ENCODE measurements at places on chromosomes 4 and X.

DNA sequence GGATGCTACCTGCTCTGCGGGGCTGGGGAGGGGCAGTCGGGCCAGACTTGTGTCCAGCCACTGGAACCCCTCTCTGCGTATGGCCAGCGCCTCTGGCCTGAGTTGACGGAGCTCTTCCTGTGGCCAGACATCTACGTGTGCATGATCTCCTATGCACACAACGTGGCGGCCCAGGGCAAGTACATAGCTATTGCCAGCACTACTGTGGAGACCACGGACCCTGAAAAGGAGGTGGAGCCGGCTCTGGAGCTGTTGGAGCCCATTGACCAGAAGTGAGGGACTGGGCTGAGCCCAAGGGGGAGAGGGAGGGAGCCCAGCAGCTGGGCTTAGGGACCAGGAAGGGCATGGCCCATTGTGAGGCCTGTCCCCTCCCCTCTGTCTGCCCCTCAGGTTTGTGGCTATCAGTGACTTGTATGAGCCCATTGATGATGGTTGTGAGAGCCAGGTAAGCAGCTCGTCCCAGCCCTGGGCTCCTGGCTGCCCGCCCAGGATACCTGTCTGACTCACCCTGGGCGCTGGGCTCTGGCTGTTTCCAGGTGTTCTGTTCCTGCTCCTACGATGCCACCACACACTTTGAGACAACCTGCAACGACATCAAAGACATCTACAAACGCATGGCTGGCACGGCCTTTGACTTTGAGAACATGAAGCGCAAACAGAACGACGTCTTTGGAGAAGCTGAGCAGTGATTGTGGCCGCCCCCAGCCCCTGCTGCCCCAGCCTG lies 1.8 kb upstream of the FAM50A start:
- H3K4me3 ChIP-seq, result no peak overlapping the region
- H3K27me3 ChIP-seq, result no peaks in the 10 kb centered on the region
- no peaks in the 10 kb centered on the region for H3K4me1 ChIP-seq
- peaks cover 29% of the 10 kb centered on the region for H3K36me3 ChIP-seq

- DNase-seq, result no peak
- H3K27ac ChIP-seq, result no peak overlapping the region
- no peaks in the 10 kb centered on the region for H3K4me1 ChIP-seq
- H3K4me3 ChIP-seq, result no peak overlapping the region
- no peaks in the 10 kb centered on the region for H3K36me3 ChIP-seq
Measured at GRCh38 chr4:15784959-15785634, 7.0 kb downstream of the CD38 start.

- no peak for DNase-seq
- no peak overlapping the region for H3K4me3 ChIP-seq
- H3K27me3 ChIP-seq, result no peaks in the 10 kb centered on the region
Measured at GRCh38 chr4:66376396-66376795, 706.1 kb upstream of the EPHA5 start.

DNA sequence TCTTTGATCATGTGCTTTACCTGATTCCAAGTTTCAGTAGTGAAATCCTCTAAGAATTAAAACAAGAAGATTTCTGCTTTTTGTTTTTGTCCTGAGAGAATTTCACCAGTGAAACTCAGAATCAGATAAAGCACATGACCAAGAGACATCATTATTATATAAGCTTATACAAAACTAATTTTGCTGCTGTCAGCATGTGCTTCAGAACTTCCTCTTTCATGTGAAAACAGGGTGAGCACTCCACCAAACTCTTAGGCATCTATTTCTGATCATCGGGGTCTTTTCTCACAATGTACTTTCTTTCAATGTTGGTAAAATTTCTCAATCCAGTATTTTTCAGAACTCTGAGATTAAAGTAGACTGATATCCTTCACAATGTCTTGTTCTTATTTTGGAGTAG lies 152.1 kb downstream of the SLC39A8 start:
- no peaks in the 10 kb centered on the region for H3K36me3 ChIP-seq
- no peak for DNase-seq
- no peaks in the 10 kb centered on the region for H3K27me3 ChIP-seq
- H3K4me1 ChIP-seq, result no peaks in the 10 kb centered on the region
- no peak overlapping the region for H3K4me3 ChIP-seq

DNA sequence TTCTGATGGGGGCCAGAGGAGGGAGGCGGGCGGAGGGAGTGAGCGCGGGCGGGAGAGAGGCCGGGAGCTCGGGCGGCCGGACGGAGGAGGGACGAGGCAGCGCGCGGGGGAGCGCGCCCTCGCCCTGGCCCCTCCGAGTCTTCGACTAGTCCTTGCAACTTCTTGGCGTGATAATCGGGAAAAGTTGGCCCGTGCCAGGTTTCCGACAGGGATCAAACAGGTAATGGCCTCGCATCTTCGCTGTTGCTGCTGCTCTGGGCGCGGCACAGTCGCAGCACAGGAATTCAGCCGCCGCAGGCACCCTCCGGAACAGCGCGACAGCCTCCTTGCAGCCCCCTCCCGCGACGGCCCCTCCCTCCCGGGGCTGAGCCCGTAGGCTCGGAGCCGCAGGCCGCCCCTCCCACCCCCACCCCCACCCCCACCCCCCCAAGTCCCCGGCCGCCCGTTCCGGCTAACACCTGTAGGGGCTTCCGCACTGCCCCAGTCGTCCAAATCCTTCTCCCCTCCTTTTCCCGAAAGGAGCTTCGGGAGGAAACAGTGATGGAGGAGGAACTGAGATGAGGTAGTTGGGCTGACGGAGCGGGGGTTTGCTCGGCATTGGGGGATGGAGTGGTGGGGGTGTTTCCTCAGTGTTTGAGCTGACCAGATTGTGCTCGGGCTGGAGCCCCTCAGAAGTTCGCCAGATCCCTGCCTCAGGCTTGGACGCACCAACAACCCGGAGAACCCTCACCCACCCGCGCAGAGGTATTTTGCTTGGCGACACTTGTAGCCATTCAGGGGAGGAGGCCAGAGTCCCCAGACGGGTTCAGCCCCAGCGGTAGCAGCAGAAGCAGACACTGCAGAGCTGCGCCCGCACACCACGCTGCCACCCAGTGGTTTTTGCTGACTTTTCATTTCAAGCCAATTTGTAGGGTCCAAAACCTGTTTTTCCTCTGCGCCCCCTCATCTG lies at the start of gene FGF13:
Gene FGF13 (minus strand): TSS at position 319 of the 949 bp plus-strand sequence. CDS start 714 bp downstream, outside the sequence.
- no peaks in the 10 kb centered on the region for H3K4me1 ChIP-seq
- H3K27me3 ChIP-seq, result no peaks in the 10 kb centered on the region
- no peak within 1 kb of the TSS for H3K27ac ChIP-seq
- peak; percentile 85 for DNase-seq
- peak within 1 kb of the TSS; percentile 86 for H3K4me3 ChIP-seq

- no peaks in the 10 kb centered on the region for H3K4me1 ChIP-seq
- no peak overlapping the region for H3K27ac ChIP-seq
- no peaks in the 10 kb centered on the region for H3K27me3 ChIP-seq
- DNase-seq, result no peak
- no peak overlapping the region for H3K4me3 ChIP-seq
Measured at GRCh38 chrX:107552930-107553329, 75.4 kb upstream of the PRPS1 start.

GRCh38 chr4:3401436-3402171 lies 40.2 kb upstream of the HGFAC start:
- H3K27me3 ChIP-seq, result no peaks in the 10 kb centered on the region
- H3K27ac ChIP-seq, result no peak overlapping the region
- no peak overlapping the region for H3K4me3 ChIP-seq
- no peak for DNase-seq
- no peaks in the 10 kb centered on the region for H3K4me1 ChIP-seq

DNA sequence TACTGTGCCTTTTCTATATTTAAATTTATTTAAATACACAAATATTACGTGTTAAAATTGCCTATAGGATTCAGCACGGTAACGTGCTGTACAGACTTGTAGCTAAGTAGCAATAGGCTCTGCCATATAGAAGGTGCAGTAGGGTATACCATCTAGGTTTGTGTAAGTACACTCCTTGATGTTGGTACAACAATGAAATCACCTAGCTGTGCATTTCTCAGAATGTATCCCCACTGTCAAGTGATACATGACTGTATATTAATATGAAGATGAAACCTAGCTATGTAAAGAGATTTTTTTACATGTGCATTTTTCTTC lies 431.2 kb downstream of the KCTD8 start:
- DNase-seq, result no peak
- H3K4me1 ChIP-seq, result no peaks in the 10 kb centered on the region
- H3K27me3 ChIP-seq, result no peaks in the 10 kb centered on the region
- no peak overlapping the region for H3K27ac ChIP-seq

DNA sequence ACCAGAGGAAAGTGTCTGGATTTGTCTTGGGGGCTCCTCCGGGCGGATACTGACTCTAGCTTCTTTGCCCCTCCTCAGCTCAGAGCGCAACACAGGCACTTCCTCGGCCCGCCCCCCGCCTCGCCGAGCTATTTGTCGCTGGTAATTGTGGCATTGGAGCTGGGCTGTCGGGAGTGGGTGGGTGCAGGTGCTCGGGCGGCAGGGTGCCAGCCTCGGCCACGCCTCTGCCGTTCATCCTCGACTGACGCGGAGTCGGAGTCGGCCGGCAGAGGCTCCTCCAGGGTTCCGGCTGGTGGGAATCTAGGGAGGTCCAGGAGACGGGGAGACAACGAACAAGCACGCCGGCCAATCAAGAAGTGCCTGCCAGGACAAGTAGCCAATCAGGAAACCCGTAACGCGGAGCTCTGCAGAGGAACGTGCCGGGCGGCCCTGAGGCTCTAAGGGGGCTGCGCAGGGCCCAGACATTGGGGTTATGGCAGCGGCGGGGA lies 3.9 kb upstream of the SYN1 start:
- H3K4me1 ChIP-seq, result no peaks in the 10 kb centered on the region
- H3K27ac ChIP-seq, result no peak overlapping the region
- H3K4me3 ChIP-seq, result peak overlapping the region; percentile 69
- peak; percentile 94 for DNase-seq

GRCh38 chr4:169099771-169100180 lies 89.7 kb upstream of the CBR4 start:
- no peak overlapping the region for H3K4me3 ChIP-seq
- H3K36me3 ChIP-seq, result peaks cover 74% of the 10 kb centered on the region
- H3K4me1 ChIP-seq, result peaks cover 17% of the 10 kb centered on the region
- no peak for DNase-seq
- no peak overlapping the region for H3K27ac ChIP-seq

GRCh38 chr4:54226404-54227255 lies 2.5 kb upstream of the PDGFRA start:
- H3K36me3 ChIP-seq, result no peaks in the 10 kb centered on the region
- peaks cover 100% of the 10 kb centered on the region for H3K27me3 ChIP-seq
- peaks cover 12% of the 10 kb centered on the region for H3K4me1 ChIP-seq
- DNase-seq, result peak; percentile 85
- peak overlapping the region; percentile 84 for H3K4me3 ChIP-seq

- peaks cover 21% of the 10 kb centered on the region for H3K36me3 ChIP-seq
- H3K27me3 ChIP-seq, result no peaks in the 10 kb centered on the region
- DNase-seq, result no peak
- H3K4me3 ChIP-seq, result no peak overlapping the region
- H3K4me1 ChIP-seq, result no peaks in the 10 kb centered on the region
- H3K27ac ChIP-seq, result no peak overlapping the region
Measured at GRCh38 chrX:41236629-41237028, 97.3 kb upstream of the DDX3X start.

GRCh38 chrX:82677286-82677685 lies 830.8 kb upstream of the POU3F4 start:
- H3K36me3 ChIP-seq, result no peaks in the 10 kb centered on the region
- no peak overlapping the region for H3K27ac ChIP-seq
- DNase-seq, result no peak
- H3K4me3 ChIP-seq, result no peak overlapping the region
- H3K27me3 ChIP-seq, result no peaks in the 10 kb centered on the region

DNA sequence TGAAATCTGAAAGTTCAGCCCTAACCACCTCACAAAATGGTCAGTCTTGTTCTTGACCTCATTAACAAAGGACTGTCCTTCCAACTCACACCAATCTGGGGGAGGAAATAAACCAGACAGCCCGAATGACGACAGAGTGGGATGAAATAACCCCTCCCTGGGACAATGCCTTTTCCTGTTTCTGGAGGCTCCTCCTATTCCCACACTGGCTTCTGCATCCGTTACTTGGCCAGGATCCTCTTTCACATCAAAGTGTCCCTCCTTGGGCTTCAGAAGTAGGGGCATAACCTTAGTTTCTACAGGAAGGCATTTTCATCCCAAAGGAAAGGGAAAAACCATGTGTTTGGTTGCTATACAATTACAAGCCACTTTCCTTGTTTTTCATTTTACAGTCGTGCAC lies 59.8 kb upstream of the RPL34 start:
- no peak for DNase-seq
- H3K27me3 ChIP-seq, result peaks cover 3% of the 10 kb centered on the region
- no peak overlapping the region for H3K27ac ChIP-seq
- H3K36me3 ChIP-seq, result no peaks in the 10 kb centered on the region
- no peak overlapping the region for H3K4me3 ChIP-seq

- H3K4me3 ChIP-seq, result no peak overlapping the region
- no peaks in the 10 kb centered on the region for H3K36me3 ChIP-seq
- no peaks in the 10 kb centered on the region for H3K4me1 ChIP-seq
- DNase-seq, result no peak
- H3K27ac ChIP-seq, result no peak overlapping the region
Measured at GRCh38 chrX:116417214-116417613, 19.2 kb upstream of the SLC6A14 start.

- no peak overlapping the region for H3K27ac ChIP-seq
- DNase-seq, result no peak
Measured at GRCh38 chr4:119170195-119170594, 34.6 kb downstream of the MYOZ2 start.

DNA sequence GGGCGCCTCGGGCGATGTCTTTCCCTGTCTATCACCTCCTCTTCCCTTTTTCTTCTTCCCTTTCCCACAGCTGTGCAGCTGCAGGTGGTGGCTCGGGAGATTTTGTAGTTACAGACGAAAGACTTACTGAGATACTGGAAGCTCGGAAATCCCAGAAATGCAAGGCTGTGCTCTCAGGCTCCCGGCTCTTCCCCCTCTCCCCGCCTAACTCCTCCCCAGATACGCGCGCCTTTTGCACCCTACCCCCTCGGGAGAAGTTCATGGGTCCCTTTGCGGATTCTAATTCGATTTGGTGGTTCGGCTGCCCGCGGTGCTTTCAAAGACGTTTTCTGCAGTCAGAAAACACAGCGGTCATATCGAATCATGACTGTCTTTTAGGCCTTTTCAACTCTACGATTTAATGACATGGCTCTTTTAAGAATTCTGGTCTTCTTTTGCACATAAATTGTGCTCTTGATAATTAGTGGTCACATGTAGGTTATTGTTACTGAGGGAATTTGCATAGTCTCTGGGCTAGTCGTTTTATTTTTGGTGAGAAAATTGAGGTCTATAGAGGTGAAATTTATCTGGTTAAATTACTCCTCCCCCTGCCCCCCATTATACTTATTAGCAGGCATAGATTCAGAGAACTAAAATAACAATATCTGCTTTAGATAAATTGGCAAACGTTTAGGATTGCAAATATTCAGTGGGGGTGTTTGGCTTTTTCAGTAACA lies 1.6 kb downstream of the SEPTIN11 start:
- H3K4me3 ChIP-seq, result peak overlapping the region; percentile 88
- H3K36me3 ChIP-seq, result no peaks in the 10 kb centered on the region
- DNase-seq, result no peak
- H3K27me3 ChIP-seq, result no peaks in the 10 kb centered on the region

DNA sequence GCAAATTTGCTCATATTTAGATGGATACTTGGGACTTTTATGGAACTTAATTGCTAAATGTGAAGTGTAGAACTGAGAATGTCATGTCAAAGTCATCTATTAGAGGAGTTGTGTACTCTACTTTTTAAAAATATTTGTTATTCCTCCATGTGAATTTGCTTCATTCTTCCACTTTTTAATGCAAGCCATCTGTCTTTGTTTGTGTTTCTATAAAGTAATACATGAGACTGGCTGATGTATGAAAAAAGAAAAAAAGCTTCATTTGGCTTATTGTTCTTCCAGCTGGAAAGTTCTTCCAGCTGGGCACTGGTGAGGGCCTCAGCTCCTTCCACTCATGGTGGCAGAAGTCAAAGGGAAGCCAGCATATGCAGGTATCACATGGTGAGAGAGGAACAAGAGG lies 114.6 kb upstream of the GRID2 start:
- DNase-seq, result no peak
- no peak overlapping the region for H3K4me3 ChIP-seq
- no peaks in the 10 kb centered on the region for H3K36me3 ChIP-seq
- no peaks in the 10 kb centered on the region for H3K4me1 ChIP-seq

All from endodermal cell (in vitro differentiated cells).